NCI-H1092 (cell line): ENCODE measurements at places on chromosomes 2 and 18.

- DNase-seq: no peak
Measured at GRCh38 chr18:78857314-78858150, 122.1 kb upstream of the SALL3 start.

GRCh38 chr2:81940266-81940955, 1635.9 kb upstream of the LRRTM1 start:
- DNase-seq: no peak

GRCh38 chr2:95268211-95269035, 5.8 kb upstream of the PROM2 start:
- no peak for DNase-seq

DNA sequence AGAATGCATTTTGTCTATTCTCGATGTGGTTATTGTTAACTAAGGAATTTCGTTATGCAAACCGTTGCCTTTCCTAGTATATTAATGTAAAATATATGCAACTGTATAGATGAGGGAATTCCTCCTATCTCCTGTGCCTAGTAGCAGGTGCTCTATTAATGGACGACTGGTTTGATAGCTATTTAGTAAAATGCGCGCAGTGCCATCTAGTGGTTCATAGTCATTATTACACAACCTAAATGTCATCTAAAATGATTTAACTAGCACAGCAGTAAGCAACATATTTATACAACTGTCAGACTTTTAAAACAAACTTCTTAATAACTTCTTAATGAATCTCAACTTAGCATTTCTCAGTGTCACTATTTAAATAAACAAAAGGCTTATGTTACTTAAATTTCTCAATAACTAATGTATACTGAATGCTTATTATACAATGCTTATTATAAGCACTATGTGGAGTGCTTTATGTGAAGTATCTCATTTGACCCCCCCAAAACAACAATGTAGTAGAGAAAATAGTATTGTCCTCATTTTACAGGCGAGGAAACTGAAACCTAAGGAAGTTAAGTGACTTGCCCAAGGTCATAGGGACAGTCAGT, 77.9 kb downstream of the DTNA start:
- peak; percentile 83 for DNase-seq

- DNase-seq: no peak
Measured at GRCh38 chr2:37781028-37781427, 109.6 kb upstream of the CDC42EP3 start.

- no peak for DNase-seq
Measured at GRCh38 chr2:137380610-137381009, 583.7 kb upstream of the HNMT start.

GRCh38 chr18:33805592-33805991, 227.6 kb downstream of the ASXL3 start:
- peak; percentile 86 for DNase-seq

GRCh38 chr2:232966122-232966521, 46.9 kb downstream of the NGEF start:
- no peak for DNase-seq

DNA sequence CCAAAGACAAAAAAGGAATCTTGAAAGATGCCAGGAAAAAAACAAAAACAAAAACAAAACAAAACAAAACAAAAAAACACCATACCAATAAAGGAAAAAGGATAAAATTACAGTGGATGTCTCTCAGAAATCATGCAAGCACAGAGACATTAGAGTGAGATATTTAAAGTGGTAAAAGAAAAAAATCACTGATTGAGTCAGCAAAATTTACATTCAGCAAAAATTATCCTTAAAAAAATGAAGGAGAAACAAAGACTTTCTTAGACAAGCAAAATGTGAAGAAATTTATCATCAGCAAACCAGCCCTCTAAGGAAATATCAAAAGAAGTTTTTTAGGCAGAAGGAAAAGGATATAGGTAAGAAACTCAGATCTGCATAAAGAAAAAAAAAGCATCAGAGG, 10.2 kb upstream of the GKN1 start:
- DNase-seq: no peak

DNA sequence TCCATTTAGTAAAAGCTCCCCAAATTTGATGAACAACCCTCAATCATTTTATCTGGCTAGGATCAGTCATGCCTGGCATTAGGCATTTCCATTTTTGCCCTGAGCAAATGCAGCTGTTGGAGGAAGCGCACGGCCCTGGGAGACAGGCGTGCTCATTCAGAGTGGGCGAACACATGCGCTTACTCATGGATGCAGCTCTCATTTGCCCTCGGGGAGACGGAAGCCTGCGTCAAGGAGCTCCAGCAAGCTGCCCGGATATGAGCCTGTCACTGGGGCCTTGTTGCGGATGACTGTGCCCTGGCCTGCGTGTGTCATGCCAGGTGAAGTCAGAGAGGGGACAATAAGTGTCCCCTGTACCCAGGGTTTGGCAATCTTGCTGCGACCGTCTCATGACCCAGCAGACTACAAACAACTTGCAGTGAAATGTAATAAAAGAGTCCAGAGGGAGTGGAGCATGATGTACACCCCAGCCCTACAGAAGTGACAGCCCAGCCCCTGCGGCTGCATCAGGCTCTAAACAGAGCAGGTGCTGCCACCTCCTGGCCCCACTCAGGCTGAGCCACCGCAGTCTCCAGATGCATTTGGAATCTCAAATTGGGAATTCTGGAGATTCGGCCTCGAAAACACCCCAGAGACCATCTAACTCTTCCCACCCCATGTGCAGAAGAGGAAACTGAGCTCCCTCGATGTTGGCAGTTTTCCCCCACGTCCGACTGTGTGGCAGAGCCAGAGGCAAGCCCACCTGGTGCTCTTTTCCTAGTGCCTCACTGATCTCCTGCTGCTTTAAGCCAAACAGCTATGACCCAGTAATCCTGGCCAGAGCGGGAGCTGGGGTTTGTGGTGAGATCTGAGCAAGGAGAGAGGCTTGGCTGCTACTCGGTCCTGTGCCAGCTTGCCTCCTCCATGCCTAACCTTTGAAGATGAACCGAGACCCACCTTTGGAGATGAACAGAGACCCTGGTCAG, 105.0 kb upstream of the ALK start:
- DNase-seq: no peak

- DNase-seq: no peak
Measured at GRCh38 chr2:47512581-47513083, 109.7 kb downstream of the MSH2 start.

DNA sequence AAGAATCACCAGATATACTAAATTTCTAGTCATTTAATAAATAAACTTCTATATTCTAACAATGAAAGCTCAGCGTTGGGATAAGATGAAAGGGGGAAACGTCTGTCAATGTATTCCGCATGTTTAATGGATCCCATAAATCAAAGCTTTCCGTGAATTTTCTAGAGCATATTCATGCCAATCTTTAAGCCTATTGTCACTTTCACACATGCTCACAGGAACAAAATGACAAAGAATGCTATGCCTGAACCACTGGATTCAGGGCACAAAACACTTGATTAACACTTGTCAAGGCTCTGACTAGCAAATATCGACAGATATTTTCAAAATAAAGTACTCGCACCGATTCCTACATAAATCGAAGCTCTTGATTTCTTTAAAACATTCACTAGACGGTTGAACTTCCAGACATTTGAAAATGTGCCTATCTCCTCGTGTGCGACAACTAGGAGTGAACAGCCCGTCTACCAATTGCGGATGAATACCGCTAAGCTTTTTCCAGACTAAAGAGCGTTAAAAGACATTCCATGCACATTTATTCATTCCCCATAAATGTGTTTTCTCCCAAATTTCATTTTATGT, 1.8 kb downstream of the TLK1 start:
- peak; percentile 7 for DNase-seq

DNA sequence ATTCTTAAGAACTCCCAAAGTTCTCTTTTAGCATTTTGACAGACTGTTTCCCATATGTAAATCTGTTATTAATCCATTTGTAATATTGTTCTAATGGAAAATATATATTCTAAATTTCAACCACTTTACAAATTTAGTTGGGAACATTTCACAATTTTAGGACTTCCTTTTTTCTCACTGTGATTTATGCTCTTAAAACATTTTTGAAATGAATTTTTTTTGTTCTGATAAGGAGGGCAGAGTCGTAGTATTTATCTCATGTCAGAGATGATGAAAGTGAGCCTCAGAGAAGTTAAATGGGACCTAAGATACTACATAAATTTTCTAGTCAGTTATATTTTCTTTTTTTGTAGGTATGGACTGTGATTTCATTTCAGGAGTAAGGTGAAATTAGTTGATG, 26.6 kb downstream of the RASGRP3 start:
- no peak for DNase-seq

DNA sequence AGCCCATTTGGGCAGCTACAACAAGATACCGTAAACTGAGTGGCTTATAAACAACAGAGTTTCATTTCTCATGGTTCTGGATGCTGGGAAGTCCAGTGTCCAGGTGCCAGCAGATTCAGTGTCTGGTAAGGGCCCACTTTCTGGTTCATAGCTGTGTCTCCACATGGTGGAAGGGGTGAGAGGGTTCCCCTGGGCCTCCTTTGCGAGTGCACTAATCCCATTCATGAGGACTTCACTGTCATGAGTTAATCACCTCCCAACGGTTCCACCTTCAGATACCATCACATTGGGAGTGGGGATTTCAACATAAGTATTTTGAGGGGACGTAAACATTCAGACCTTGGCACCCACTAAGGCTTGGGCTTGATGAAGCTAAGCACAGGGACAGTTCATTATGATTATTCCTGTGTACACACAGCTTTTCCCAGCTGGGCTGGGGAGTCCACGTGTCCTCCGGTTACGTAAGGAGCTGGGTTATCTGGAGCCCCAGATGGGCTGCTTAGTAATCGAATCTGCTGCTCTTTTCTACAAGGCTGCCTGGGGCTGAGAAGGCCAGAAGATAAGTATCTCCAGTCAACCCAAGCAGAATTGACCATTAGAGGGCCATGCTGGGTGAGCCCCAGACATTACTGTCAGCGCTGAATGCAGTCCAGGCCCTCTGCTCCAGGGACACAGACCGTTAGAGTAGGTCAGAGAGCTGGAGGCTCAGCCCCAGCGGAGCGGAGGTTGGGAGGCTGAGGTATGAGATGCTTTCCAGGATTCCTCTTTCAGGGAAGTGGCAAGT, 42.7 kb downstream of the EPAS1 start:
- no peak for DNase-seq

- DNase-seq: no peak
Measured at GRCh38 chr18:23929362-23929930, 85.1 kb upstream of the TTC39C start.

DNA sequence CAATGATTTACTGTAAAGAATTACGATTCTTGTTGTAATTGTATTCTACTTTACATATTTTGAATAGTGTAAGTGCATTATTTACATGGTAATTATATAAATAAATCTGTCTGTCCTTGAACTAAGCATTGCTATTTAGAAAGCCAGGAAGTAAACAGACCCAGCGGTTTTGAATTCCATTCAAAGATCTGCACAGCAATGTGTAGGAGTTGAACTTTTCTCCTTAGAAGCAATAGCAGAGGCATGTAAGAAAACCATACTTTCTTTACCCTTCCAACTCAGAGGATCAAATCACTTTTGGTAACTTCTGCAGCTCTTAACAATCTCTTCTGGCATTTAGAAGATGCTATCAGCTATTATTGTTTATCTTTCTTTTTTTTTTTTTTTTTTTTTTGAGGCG, 109.2 kb upstream of the VRK2 start:
- no peak for DNase-seq

GRCh38 chr2:197248623-197249022, 62.0 kb downstream of the ANKRD44 start:
- DNase-seq: no peak

- no peak for DNase-seq
Measured at GRCh38 chr2:9307535-9307934, 100.9 kb downstream of the ASAP2 start.

GRCh38 chr2:210551001-210551400, 5.4 kb upstream of the CPS1 start:
- no peak for DNase-seq

DNA sequence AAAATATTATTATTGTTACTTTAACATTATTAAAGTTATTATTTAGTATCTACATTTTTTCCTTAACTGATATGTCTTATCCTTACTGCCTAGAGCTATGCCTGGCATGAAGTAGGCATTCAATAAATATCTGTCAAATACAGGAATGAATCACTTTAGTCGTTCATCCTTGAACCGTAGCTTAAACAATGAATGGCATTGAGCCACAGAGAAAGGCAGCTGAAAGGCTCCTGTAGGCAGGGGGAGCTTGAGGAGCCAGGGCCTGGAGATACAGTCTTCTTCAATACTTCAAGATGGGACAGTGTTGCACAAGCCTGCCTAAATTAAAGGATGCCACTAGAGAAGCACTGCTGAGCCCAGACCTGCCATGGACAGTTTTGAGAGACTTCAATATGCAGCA, 22.5 kb downstream of the CYRIA start:
- DNase-seq: no peak

DNA sequence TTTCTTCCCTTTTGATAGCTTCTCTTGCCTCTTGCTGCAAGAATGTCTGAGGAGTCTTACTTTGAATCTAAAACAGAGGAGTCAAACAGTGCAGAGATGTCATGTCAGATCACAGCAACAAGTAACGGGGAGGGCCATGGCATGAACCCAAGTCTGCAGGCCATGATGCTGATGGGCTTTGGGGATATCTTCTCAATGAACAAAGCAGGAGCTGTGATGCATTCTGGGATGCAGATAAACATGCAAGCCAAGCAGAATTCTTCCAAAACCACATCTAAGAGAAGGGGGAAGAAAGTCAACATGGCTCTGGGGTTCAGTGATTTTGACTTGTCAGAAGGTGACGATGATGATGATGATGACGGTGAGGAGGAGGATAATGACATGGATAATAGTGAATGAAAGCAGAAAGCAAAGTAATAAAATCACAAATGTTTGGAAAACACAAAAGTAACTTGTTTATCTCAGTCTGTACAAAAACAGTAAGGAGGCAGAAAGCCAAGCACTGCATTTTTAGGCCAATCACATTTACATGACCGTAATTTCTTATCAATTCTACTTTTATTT, 133.5 kb upstream of the CDCA7 start:
- DNase-seq: no peak

DNA sequence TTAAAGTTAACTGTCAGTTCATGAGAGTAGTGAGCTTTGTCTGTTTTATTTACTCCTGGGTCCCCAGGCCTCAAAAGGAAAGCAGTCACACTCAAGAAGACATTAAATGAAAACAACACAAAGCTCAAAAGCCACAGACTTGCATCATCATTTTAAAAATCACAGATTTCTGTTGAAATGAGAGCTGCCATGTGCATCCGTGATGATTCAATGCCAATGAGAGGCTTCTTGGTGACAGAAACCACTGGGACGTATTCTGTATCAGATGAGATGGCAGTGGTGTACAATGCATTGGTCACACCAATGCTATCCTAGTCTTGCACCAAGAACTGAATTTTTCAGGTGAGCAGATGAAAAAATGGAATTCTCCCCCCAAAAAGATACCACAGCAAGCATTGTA, 204.8 kb downstream of the ANAPC1 start:
- DNase-seq: no peak

- DNase-seq: no peak
Measured at GRCh38 chr18:11585596-11585995, 23.8 kb upstream of the SLC35G4 start.
